ENCODE measurements at places on chromosomes 2 and 18.

- no peak for DNase-seq
Measured at GRCh38 chr2:202530038-202530437, 104.7 kb upstream of the FAM117B start.

GRCh38 chr2:182031956-182032355 lies 46.3 kb downstream of the PPP1R1C start:
- DNase-seq, result no peak

GRCh38 chr2:161107265-161107664 lies 53.0 kb upstream of the TANK start:
- DNase-seq, result no peak

- DNase-seq, result no peak
Measured at GRCh38 chr2:190504912-190505311, 29.6 kb downstream of the NEMP2 start.

DNA sequence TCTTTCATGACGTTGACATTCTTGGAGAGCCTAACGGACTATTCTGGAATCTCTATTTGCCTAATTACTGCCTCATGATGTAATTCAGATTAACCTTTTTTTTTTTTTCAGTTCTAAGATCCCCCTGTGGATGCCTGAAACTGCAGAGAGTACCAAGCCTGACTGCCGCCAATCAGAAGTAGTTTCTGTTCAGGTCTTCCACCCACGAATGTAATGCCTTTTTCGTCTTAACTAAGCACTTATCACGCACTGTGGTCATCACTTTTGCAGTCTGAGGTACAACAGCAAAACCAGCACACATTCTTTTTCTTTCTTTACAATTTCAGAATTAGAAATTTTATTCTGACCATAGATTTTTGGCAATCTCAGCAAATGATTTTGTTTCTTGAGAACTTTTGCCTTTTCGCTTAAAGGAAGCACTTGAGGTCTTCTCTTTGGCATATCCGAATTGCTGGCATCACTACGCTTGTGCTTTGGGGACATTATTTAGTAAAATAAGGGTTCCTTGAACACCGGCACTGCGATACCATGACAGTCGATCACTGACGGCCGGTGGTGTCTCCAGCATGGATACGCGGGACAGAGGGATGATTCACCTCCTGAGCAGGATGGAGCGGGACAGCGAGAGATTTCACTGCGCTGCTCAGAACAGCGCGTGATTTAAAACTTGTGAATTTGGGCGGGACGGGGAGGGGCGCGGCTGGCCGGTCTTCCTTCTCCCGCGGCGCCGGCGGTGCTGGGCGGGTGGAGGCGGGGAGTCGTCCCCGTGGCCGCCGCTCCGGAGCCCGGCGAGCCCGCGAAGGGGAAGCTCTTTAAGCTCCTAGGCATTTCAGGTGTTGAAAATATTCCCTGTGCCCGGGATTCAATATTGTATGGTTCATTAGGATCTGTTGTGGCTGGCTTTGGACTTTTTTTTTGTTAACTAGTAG lies 32.0 kb upstream of the GPR55 start:
- no peak for DNase-seq

- DNase-seq, result no peak
Measured at GRCh38 chr2:204946892-204947291, 401.6 kb downstream of the PARD3B start.

DNA sequence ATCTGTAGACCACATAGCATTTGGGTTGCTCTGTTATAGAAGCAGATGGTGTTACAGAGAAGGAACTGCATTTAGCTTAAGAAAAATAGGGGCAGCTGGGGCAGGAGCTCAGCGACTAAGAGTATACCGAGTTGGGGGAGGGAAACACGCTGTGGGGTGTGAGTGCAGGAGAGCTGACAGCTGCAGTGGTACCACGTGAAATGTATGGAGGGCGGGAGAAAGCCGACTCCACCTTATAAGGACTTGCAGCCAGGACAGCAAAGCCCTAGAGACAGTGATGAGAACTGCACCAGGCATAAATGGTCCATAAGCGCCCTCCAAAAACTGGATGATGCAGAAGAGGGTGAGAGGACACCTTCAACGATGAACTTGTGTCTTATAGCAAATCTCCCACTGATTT lies 237.6 kb downstream of the PRKCE start:
- DNase-seq, result no peak

- DNase-seq, result no peak
Measured at GRCh38 chr18:74440808-74441427, 16.2 kb downstream of the DIPK1C start.

DNA sequence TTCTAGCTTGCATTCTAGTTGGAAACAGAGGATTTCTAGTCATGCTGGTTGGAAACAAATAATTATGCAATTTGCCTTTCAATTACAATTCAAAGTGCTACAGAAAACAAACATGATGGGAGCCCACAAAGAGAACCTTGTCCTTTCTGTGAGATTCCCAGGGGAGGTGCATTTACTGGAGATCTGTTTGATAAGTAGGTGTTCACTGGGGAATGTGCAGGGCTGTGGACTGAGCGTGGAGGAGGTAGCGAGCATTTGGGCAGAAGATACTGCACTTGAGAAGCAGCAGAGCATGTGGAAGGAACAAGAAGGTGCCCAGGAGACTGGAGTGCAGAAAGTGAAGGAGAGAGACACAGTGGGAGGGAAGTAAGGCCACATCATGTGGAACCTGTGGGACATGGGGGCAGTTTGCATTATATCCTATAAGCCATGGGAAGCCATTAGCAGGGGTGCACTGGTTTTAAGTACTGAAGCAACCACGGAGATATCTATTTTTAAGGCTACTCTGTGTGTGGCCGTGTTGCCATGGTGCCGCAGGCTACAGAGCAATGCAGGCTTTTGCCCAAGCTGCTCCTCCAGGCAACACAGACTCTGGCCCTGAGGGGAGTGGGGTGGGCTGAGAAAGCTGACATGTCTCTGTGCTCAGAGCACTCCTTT lies 154.0 kb downstream of the ANTXR1 start:
- DNase-seq, result no peak

GRCh38 chr18:13658436-13659204 lies 67.7 kb downstream of the FAM210A start:
- no peak for DNase-seq

DNA sequence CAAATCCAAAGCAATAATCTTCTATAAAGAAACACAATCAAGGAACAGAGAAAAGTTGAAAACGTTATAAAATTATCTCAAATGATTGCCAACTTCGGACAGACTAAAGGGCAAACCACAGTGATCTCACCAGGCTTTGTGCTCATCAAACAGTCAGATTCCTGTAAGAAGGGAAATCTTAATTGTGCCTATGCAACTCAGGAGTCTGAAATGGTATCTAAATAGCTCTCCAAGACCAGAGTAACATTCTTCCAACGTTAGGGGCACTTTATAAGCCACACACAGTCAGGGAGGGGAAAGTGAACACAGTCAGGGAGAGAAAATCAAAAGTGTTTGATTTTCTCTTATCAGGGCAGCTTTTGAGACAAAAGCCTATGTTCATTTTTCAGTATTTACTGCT lies 29.4 kb downstream of the PLEKHM3 start:
- no peak for DNase-seq

- DNase-seq, result no peak
Measured at GRCh38 chr2:34102339-34102738, 503.2 kb upstream of the FAM98A start.

GRCh38 chr2:61878761-61879160 lies 9.7 kb downstream of the CCT4 start:
- no peak for DNase-seq

GRCh38 chr2:29393676-29394075 lies 278.5 kb downstream of the CLIP4 start:
- DNase-seq, result no peak

DNA sequence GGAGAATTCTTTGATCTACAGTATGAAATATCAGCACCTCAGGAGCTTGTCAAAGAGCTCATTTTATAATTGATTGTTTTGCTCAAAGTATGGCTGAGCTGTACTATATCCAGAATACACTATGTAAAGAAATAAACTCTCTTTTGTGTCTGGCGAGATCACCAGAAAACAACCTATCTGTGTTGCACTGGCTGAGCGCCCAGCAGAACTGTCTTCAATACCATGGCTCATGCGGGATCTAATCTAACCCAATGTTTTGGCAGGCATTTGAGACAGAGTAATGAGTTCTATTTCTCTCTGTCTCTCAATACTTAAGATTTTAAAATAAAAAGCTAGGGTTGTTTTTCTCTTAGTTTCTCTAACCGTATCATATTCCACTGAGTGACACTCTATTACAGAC lies 192.4 kb downstream of the L3MBTL4 start:
- DNase-seq, result no peak

GRCh38 chr2:133286326-133286922 lies 281.8 kb downstream of the NCKAP5 start:
- DNase-seq, result no peak

GRCh38 chr2:228703152-228703551 lies 521.7 kb upstream of the SPHKAP start:
- DNase-seq, result no peak

DNA sequence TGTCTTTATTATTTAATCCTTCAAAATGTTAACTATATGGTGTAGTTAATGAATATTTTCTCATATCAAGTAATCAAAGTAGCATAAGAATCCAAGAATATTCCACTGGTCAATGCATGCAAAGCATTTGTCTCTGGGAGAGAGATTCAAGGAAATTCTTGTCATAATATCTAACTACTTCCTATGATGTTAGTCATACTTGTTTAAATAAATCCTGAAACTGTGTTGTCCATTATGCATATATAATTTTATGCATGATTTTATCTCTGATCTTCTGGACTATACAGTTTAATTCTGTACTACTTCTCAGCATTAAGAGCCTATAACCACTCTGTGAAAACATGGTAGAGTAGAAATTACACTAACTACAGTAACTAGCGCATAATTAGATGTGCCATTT lies 388.3 kb downstream of the NR4A2 start:
- no peak for DNase-seq

- DNase-seq, result no peak
Measured at GRCh38 chr18:48129621-48130082, 199.2 kb upstream of the SMAD2 start.

DNA sequence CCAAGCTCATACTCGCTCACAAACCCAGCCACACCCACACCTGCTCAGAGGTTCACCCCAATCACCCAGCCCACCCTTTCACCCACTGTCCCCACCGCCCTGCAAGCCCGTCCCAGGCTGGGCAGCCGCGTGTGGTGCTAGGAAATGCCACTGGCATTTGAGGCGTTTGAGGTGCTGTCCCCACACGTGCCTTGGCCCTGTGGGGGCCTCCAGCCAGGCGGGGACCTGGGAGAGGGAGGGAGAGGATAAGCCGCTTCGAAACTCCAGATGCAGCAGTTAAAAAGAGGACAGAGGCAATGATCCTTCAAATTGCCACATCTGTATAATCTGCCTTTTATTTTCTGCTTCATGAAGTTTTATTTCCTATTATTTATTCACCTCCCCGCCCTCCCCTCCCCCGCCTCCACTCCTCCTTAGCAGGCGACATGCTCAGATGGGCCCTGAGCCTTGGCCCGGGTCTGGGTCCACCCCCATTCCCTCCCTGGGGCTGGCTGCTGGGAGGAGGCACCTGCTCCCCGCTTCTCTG lies 35.9 kb downstream of the PSD4 start:
- DNase-seq, result no peak

GRCh38 chr18:56473400-56474024 lies 164.9 kb downstream of the TXNL1 start:
- no peak for DNase-seq

- DNase-seq, result no peak
Measured at GRCh38 chr2:142307616-142308115, 176.8 kb upstream of the LRP1B start.

DNA sequence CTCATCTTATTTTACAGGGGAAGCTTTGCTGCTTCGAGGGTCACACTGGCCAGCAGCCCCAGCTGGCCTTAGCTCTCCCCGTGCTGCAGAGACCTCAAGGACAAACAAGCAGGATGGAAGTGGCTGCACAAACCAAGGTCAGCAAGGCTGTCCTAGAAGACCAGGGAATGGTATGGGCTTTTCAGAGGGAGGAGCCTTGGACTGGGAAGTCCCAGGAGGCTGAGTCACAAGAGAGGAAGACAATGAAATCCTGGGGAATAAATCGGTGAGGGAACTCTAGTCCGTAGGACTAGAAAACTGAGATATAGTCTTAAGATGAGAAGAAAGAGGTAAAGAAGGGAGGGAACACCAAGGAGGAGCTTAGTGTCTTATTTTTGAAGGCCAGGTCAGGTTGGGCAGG lies 15.7 kb downstream of the CREG2 start:
- DNase-seq, result no peak

- DNase-seq, result no peak
Measured at GRCh38 chr2:163752267-163752666, 16.5 kb upstream of the FIGN start.

DNA sequence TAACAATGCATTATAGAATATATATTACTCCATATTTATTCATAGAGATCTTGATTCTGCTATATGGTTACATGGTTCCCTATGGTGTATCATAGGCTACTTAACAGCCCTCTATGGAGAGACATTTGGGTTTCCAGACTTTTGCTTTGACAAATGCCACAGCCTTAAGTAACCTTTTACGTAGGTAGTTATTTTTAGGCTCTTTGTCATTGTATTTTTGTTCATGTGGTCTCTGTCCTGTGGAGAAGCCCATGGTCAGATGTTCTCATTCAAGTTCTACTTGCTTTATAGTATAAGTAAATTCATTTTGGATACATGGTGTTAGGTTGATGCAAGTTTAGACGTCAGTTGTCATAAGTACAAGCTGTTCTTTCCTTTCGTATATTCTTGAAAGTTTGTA lies 275.2 kb upstream of the THSD7B start:
- DNase-seq, result no peak

GRCh38 chr18:78757014-78757413 lies 222.6 kb upstream of the SALL3 start:
- DNase-seq, result no peak

- DNase-seq, result no peak
Measured at GRCh38 chr18:7684966-7685365, 117.8 kb downstream of the PTPRM start.

DNA sequence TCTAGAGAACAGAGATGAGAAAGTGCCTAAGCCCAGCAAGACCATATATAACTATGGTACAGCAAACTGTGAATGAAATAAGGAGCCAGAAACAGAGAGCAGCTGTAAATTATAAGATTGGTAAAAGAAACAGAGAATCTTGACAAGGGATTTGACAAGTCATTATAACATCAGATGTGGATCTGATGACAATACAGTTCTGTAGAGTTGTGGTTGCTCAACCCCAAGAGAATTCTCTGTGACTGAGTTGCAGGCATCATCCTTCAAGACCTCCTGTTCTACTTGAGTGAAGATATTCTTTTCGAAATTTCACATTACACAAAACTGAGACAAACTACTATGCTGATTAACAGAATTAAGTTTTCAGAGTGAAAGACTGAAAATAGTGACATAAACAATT lies 343.1 kb upstream of the SLC39A10 start:
- no peak for DNase-seq

- no peak for DNase-seq
Measured at GRCh38 chr18:59700535-59700967, 3.3 kb upstream of the CCBE1 start.

DNA sequence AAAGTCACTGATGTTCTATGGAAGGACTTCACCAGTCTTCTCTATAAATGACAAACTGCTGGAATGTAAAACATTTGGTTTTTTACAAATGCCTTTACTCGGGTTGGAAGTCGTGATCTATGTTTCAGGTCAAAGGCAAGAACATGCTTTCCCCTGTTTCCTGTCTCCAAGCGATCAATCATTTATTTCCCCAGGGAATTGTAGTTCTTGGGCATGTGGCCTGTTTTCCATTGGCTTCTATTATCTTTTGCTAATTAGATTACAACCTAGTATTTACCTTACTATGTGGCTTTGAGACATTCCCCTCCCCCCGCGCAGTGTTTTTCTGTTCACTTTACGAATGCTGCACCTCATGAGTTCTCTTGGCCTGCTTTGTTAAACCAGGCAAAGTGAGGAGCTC lies 684.2 kb downstream of the EPHA4 start:
- DNase-seq, result no peak

- no peak for DNase-seq
Measured at GRCh38 chr2:185695711-185696235, 42.8 kb upstream of the FSIP2 start.

Data from stimulated activated CD4-positive, alpha-beta T cell treated with anti-CD3 and anti-CD28 coated beads, Interleukin-2, amount 100 ng/mL, for 4 hours (primary cell).